ENCODE measurements at places on chromosomes 5 and 9.

GRCh38 chr5:90386099-90386710 is 23.4 kb downstream of the CETN3 start:
- peak; percentile 12 for DNase-seq

GRCh38 chr5:133731951-133732350 is 119.6 kb upstream of the FSTL4 start:
- no peak for DNase-seq

GRCh38 chr9:89658931-89659330 is 54.1 kb downstream of the GADD45G start:
- no peak for DNase-seq

DNA sequence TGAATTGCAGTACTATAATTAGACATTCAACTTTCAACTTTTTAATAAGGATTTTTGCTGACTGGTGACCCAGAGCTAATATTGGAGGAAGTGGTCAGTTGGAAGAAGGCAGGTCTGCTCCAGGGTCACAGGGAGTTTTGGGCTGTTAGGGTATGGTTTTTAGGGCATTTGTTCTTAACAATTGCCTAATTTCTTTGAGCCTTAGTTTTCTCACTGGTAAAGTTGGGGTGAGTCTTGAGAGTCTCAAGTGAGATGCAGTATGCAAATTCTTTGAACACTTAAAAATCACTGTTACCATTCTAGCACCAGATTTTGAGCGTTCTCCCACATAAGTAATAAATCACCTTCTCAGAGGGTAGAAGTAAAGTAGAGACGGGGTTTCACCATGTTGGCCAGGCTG is 50.9 kb downstream of the RMI1 start:
- no peak for DNase-seq

- no peak for DNase-seq
These were observed 186.9 kb downstream of the GADD45G start for GRCh38 chr9:89791754-89792153.

DNA sequence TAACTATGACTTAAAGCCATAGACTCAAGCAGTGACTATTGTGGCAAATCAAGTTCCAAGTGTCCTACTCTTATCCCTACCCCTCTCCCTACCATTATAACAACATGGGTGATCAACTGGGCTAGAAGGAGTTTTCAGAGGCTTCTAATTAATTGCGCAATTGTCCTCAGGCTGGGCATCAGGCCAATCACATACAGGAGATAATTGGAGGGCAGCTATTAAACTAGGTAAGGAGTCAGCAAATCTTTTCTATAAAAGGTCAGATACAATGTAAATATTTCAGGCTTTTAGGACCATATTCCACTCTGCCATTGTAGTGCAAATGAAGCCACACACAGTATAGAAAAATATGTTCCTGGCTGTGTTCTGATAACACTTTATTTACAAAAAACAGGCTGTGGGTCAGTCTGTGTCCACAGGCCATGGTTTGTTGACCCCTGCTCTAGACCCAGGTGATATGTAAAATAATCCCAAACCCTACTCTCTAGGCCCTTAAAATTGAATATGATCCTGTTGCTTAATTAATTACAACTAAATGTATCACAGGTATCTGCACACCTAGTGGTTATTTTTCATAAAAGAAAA is 141.4 kb upstream of the PIK3R1 start:
- DNase-seq, result peak; percentile 31

GRCh38 chr9:96644137-96644536 is 11.0 kb downstream of the PRXL2C start:
- DNase-seq, result no peak

- DNase-seq, result no peak
These were observed 880.1 kb upstream of the SEMA6A start for GRCh38 chr5:117454716-117455212.

GRCh38 chr5:135360278-135361274 is 38.5 kb downstream of the MACROH2A1 start:
- DNase-seq, result no peak

DNA sequence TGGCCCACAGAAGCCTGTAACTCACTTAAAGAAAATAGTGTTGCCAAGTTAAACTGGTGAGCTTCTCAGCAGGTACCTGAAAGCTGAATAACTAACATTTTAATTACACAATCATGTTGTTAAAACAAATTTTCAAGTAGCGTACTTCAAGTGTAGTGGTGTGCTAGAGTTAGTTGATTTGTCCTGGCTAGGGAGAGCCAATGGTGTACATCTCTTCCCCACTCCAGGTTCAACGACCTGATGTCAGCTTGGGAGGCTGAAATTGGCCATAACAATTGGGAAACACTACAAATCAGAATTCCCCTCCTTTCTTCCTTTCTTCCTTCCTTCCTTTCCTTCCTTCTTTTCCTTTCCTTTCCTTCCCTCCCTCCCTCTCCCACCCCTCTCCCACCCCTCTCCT is 295.3 kb upstream of the SLC24A2 start:
- DNase-seq, result no peak

DNA sequence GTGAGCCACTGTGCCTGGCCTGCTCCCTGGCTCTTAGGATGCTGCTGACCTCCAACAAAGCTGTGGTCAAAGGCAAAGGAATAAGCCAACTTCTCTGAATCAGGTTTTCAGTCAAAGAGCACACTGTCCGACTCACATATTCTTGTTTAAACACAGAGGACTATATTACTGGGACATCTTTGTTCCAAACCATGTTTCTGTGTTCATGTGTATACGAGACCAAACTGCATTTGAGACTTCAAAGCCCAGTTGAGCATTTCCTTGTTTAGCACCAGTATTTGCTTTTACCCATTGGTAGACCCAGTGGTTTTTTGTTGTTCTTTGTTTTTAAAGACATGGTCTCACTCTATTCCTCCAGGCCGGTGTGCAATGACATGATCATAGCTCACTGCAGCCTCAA is 100.2 kb downstream of the SCAI start:
- DNase-seq, result no peak

- DNase-seq, result no peak
These were observed 180.4 kb downstream of the ST8SIA4 start for GRCh38 chr5:100722657-100723056.

DNA sequence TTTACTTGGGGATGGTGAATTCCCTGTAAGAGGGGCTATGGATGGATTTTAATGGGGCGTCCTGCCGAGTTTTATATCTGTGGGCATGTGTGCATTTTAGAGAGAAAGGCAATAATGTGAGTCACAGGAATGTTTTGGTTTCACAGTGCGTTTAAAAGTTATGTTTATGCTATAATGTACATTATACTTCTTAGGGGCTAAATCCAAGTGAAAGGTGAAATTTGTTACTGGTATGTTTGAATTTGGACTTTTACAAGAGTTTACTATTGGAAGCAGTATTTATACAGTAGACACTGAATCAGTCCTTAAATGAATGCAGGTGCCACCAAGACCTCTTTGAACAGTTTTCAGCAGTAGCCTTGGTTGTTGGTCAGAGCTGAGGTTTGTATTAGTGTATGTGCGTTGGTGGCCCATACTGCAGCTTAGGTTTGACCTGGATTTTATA is 5.6 kb downstream of the JMY start:
- DNase-seq, result no peak

DNA sequence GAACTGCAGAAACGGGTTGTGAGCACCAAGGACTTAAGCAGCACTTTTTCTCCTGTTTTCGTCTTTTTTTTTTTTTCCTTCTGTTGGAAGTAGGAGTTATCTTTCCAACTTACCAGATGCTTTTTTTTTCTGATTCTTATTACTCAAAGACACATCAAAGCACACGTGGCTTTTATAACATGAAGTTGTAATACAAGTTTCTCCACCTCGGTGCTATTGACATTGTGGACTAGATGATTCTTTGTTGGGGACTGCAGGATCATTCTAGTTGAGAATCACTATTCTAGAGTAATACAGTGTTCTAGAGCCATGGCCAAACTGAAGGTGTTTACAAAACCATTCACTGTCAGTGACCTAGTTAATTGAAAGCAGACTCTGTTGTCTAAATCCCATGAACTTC is 51.5 kb downstream of the MYO10 start:
- DNase-seq, result no peak

DNA sequence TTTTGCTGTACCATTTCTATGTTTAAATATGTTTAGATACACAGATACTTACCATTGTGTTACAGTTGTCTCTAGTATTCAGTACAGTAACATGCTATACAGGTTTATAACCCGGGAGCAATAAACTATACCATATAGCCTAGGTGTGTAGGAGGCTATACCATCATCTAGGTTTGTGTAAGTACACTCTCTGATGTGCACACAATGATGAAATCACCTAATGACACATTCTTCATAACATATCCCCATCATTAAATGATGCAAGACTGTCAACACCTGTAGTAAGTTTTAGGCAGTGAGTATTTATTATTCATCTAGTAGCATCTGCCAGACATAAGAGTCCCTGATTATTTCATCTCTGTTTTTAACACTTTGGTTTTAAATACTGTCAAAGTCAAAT is 7.3 kb upstream of the DHFR start:
- no peak for DNase-seq

DNA sequence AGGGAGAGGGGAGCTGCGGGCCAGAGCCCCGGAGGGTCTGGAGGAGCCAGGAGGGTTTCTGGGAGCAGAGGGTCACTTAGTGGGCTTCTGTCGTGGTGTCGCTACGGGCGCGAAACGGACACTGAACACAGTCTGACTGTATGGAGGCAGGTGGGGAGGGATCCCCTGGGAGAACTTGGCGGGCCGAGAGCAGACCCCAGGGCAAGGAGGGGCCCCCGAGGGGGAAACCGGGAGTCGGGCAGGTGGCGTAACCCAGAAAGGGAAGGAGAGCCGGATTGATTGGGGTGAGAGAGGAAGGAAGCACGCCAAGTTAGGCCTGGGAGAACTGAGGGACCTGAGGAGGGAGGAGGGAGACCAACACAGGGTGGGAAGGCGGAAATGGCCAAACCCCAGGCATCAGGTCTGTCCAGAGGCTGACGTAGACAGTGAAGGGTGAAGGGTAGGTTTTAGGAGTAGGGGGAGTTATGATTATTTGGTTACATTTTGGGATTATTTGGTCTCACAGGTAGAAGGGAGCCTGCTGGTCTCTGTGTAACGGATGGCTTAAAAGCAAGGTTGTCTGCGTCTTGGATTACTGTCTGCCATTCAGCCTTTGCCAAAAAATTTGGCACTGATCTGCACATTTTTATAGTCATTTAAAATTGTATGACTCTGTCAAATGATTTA is 3.3 kb upstream of the MSMP start:
- no peak for DNase-seq

GRCh38 chr5:61386045-61386800 is 54.2 kb downstream of the ZSWIM6 start:
- DNase-seq, result no peak

DNA sequence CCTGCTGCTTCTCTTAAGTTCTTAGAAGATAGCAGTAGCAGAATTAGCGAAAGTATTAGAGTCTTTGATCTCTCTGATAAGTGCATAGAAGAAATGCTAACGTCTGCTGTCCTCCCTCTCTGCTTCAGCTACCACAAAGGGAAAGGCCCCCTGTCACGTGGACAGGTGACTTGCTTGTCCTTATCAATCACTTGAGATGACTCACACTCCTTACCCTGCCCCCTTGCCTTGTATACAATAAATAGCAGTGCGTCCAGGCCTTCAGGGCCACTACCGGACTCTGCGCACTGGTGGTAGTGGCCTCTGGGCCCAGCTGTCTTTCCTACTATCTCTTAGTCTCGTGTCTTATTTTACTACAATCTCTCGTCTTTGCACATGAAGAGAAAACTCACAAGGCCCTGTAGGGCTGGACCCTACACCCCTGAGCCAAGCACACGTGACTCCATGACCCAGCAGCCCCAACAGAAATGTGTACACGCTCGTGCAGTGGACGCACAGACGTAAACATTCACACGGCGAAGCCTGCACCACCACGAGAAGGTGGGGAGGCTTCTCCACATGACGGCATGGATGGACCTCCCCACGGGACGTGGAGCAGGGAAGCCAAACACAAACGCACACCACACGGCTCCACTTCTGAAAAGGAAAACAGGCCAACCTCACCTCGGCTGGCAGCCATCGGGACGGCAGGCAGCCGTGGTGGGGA is 38.3 kb downstream of the PNPLA7 start:
- no peak for DNase-seq

DNA sequence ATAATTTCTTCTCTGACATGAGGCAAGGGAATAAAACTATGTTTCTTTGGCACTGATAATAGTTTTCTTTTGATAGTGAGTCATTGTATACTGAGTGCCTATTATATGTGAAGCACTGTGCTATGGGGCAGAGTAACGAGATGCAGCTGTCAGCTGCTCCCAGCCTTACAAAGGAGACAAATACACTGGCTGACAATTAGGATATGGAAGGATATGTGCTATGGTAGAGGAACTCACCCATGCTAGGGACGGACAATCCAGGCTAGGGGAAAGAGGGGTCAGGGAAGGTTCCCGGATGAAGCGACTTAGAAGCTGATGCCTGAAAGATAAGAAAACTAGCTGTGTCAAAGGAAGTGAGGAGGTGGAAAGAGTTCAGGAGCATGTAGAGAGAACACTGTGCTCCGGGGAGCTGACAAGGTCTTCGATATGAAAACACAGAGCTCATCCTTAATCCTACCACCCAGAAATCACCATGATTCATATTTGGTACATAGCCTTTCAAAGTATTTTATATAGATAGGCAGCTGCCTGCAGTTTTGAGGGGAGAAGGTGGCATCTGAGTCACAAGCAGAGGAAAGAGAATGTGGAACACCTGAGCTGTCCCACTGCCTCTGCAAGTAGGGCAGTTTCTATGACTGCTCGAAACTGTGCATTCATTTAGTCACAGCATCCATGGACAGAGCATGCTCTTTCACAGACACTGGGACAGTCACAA is 12.1 kb downstream of the BSPRY start:
- DNase-seq, result peak; percentile 60

DNA sequence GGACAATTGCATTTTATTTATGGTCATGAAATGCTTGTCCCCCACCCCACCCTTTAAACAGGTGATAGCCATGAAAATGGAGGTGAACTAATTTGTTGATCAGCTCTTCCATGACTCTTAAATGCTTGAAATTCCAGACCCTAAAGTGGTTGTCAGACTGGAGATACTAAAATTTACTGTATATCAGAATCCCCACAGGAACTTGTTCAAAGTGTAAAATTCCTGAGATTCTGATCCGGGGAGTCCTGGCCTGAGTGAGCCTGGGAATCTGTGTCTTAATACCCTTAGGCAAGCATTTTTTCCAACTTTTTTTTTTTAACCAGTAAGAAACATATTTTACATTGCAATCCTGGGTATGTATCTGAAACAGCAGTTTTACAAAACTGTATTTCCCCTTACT is 4.7 kb downstream of the SKP2 start:
- DNase-seq, result peak; percentile 26

DNA sequence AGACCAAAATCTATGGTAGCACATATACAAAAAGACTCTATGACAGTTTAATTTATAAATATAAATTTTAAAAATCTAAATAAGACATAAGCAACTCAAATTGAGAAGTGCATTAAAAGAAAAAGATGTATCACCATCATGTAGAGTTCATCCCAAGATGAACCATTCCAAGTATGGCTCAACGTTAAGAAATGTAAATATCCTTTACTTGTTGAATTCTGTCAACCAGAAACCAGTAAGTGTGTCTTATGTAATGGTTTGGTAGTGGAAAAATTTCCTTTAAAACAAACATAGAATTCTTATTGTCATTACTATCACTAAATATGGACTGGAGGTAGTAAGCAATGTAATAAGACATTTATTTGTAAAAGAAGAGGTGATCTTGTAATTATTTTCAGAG is 87.3 kb downstream of the YIPF5 start:
- DNase-seq, result no peak

All from fibroblast of gingiva (primary cell).